ENCODE measurements at places on chromosomes 5 and 9. TPM values are rescaled to one million over a fixed set of nuclear protein-coding genes. Genes with fewer than 3 reads are reported as not detected.

Gene TRIM41
- total RNA-seq, result 14.5 TPM

Gene C9
- total RNA-seq, result not detected

Gene AQP3
- total RNA-seq, result 0.39 TPM

Gene SOX30
- total RNA-seq, result not detected

Gene PCDHGA4
- 3.5 TPM for total RNA-seq

Gene NPDC1
- total RNA-seq, result 18.8 TPM

Gene PHF24
- not detected for total RNA-seq
